ENCODE measurements at places on chromosomes 1 and 21. TPM values are rescaled to one million over a fixed set of nuclear protein-coding genes. Genes with fewer than 3 reads are reported as not detected.

The ADAM30 gene
- not detected for total RNA-seq

The BSND gene
- total RNA-seq, result not detected

The NCMAP gene
- total RNA-seq, result not detected

The DNALI1 gene
- total RNA-seq, result 13.9 TPM

The CFAP45 gene
- total RNA-seq, result 1.2 TPM

The DDR2 gene
- total RNA-seq, result 55.3 TPM

The SPRR3 gene
- not detected for total RNA-seq

GRCh38 chr1:115461526-115461925, 123.5 kb upstream of the NGF start:
- DNase-seq, result no peak

DNA sequence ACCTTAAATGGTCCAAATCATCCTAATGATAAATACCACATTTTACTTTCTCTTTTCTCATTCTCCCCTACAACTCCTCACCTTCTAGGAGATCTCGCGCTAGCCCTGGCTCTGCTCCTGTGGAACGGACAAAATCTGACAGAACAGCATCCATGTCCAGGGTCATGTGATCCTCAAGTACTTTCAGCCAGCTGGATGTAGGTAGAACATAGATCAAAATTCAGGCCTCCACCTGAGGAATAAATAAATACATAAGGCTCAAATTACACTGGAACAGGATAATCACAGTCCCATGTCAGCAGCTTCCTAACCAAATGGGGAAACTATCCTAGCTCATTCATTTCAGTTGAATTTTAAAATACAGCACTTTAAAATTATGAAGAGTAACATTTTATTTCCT, 33.2 kb downstream of the OTUD7B start:
- DNase-seq, result no peak

DNA sequence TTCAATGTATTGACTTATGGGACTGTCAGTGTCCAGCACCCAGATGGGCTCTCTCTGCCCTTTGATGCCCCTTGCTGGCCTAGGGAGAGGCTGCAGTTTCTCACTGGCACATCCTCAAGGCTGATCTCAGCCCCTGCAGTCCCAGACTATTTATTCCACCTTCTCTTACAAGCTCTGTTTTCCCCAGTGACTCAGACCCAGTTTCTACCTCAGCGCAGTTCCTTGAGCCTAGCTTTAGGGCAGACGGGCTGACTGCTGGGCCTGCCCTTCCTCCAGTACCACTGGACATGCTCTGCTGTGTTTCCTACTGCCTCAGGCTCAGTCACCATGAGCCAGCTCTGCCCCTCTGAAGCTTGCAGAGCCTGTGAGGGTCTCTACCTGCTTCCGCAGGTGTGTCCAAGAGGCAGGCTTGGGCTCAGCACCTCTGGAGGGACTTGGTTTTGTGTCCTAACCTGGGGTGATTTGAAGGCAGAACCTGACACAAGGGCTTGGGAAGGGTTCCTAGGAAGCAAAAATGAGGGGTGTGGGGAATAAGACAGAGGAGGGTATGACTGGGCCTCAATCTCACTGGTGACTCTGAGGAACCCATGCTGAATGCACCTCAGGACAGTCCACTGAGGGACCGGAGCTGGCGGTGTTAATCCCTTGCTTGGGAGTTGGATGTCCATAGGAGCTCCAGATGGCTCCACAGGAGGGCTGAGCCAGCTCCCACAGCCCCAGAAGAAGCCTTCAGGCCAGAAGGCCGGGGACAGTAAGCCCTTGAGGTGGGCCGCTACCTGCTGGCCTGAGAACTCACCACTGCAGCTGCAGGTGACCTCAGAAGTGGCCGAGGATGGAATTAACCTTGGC, 689.9 kb downstream of the MATN1 start:
- DNase-seq, result no peak

DNA sequence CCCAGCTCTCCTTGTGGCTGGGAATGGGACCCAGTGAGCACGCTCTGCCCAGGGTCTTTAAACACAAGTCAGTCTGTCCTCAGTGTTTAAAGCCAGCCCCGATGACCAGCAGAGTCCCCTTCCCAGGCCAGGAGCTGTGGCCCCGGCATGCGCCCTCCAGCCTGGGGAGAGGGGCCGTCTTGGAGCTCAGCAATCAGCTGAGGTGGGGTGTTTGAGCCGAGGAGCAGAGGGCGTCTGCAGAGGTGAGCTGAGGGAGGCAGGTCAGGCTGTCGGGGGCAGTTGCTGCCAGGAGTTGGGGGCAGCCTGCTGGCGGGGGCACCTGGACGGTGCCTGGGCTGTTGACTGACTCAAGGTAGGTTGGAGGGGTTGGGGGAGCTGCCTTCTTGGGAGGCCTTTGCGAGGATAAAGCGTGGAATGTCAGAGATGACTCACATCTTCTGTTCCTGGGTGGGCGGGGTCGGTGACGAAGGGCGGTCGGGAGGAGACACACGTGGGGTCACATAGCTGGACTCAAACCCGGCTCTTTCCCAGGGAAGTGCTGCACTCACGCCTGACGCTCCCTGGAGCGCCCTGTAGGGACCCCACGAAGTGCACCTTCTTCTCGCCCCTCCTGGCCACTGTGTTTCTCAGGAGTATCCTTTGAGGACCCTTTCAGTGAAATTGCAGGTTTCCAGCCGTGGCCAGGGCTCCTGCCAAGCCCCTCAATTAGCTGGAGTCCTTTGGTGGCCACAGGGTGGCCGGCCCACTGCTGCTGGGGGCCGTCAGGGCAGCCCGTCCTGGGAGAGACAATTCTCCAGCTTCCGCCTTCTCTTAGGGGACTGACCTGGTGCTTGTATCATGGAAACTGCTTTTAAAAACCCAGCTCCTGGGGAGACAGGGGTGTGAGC, 86.2 kb downstream of the SIK1 start:
- peak; percentile 84 for DNase-seq

DNA sequence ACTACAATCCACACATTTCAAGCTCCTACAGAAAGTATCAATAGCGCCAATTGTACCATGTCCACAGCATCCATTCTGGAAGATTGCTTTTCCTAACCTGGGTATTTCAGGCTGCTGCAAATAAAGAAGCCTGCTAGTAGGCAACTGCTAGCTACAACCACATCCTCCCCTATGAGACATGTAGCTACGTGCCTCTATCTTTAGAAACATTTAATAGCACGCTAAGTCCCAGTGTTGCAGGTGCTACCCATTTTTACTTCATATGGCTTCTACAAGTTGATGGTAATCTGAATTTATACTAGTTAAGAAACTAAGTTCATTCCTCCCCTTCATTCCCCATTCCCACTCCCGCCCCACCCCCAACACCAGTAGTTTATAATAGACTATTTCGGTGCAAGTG, 7.4 kb upstream of the AMPD1 start:
- DNase-seq, result no peak

DNA sequence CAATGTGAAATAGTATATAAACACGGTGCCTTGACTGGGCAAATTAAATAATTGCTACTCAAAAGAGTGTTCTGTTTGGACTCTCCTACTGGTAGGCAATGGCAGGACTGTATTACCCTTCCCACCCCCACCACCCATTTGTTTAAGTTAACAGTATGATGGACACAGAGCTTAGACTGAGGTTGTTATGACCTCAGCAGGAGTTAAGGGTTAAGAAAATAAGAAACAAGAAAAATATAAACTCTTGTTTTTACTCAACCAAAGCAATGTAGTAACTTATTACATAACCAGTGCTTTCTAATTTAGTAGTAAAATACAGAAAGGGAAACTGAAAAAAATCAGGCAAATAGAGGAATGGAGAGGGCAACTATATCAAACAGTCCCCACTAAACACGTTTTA, 19.9 kb upstream of the SERPINC1 start:
- no peak for DNase-seq

- DNase-seq, result no peak
These were observed 20.6 kb downstream of the NDUFS5 start for GRCh38 chr1:39046613-39047210.

- DNase-seq, result no peak
These were observed 88.6 kb downstream of the ZBTB18 start for GRCh38 chr1:244139655-244140054.

GRCh38 chr21:32062591-32063227, 189.9 kb downstream of the HUNK start:
- DNase-seq, result no peak

GRCh38 chr1:20361805-20362381, 71.2 kb downstream of the VWA5B1 start:
- peak; percentile 50 for DNase-seq

DNA sequence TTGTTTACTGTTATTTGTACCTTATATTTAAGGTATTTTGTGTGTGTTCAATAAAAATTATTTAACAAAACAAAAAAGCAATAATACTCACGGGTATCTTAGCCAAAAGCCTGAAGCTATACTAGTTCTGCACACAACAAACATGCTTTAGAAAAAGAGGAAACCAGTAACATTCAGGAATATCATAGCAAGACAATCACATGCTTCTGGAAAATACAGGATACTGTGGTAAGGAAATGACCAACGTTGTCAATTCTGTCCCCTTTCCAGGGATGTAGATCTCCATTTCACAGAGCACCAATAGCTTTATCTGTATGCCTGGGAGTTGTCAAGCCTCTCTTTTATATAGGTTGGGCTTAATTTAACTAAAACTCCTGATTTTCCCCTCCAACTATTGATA, 288.4 kb downstream of the SMYD3 start:
- DNase-seq, result no peak

Measured in LHCN-M2 (cell line).